ENCODE measurements at places on chromosomes 2 and 18.

GRCh38 chr18:12857215-12857905 is 26.7 kb downstream of the PTPN2 start:
- no peak for DNase-seq

GRCh38 chr2:102843764-102844443 is 82.1 kb downstream of the TMEM182 start:
- DNase-seq = no peak

DNA sequence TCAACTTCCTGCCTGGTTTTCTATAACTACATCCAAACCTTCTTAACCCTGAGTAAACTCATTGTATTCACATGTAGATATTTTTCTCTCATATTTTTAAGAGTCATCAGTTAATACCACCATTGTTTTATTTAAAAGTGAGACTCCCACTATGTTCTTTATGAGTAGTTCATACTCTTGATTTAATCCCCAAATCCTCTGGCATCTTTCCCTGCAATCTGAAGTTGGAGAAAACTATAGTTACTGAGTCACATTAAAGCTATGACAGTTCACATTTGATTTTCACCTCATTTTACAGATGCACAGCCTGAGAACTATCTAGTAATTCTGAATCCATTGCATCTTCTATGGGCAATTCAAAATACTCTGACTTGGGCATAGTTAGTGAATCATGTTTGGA is 1358.7 kb upstream of the NRXN1 start:
- no peak for DNase-seq

- no peak for DNase-seq
Observed at GRCh38 chr2:222756362-222756831, 84.9 kb downstream of the MOGAT1 start.

DNA sequence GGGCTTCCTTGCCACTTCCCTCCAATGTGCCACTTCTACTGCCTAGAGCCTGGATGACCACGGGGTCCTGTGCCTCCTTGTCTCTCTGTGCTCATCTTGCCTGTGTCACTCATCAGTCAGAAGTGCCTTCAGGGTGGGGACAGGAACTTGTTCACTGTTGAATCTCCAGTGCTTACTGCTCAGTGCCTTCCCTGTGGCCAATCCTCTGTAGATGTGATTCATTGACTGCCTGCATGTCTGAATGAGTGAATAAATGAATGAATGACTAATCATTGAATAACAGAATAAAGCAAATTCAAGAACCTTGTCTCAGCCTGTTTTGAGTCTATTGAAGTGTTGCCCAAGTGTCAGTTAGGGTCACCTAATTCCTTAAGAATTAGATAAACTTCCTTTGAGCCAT is 42.3 kb upstream of the FAM136A start:
- no peak for DNase-seq

DNA sequence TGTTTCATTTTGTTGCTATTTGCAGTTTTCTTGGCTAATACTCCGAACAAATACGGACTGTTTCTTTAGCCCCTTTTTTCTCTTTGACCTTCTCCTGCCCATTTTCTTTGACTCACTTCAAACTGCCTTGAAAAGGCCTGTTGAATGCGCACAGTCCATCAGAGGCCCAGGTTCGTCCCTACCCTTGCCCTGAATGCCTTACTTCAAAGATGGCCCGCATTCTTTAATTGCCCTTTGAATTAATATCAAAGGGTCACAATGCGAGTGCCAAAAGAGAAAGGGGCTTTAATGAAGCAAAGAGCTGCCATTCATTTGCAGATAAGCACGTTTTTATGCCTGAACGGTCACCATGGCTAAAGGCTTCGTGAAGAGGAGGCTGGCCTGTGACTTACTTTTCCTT is 29.7 kb downstream of the PAX3 start:
- DNase-seq = no peak

Measured in stimulated activated CD4-positive, alpha-beta T cell treated with anti-CD3 and anti-CD28 coated beads, Interleukin-1b, Interleukin-23, amount 100 ng/mL, for 1 hour (primary cell).